Activated CD4-positive, alpha-beta T cell treated with anti-CD3 and anti-CD28 coated beads, Interleukin-2, amount 10 ng/mL, durations not matched to agents 7 days and 5 days (primary cell): ENCODE measurements at places on chromosomes 1 and 21. TPM values are rescaled to one million over a fixed set of nuclear protein-coding genes. Genes with fewer than 3 reads are reported as not detected.

KPRP gene
- total RNA-seq = not detected

CAMK1G gene
- total RNA-seq = not detected

OSCP1 gene
- total RNA-seq = 2.2 TPM

PLA2G4A gene
- not detected for total RNA-seq

SLC45A3 gene
- total RNA-seq = not detected

LHX8 gene
- not detected for total RNA-seq
